ENCODE measurements at places on chromosomes 12 and 14. TPM values are rescaled to one million over a fixed set of nuclear protein-coding genes. Genes with fewer than 3 reads are reported as not detected.

PTGER2 gene
- total RNA-seq: 6.6 TPM

KLRG1 gene
- total RNA-seq: 0.65 TPM

KNTC1 gene
- 7.4 TPM for total RNA-seq

CLEC12A gene
- total RNA-seq: not detected

CATSPERB gene
- not detected for total RNA-seq

SPTB gene
- total RNA-seq: 0.14 TPM

HOMEZ gene
- total RNA-seq: 6.1 TPM

KLRC3 gene
- total RNA-seq: not detected

GUCY2C gene
- total RNA-seq: not detected

KRT6A gene
- total RNA-seq: 22.8 TPM

RPL10L gene
- not detected for total RNA-seq

IL31 gene
- total RNA-seq: not detected

EML1 gene
- total RNA-seq: 62.0 TPM

TRIM9 gene
- total RNA-seq: 0.18 TPM

DNAH10 gene
- 0.43 TPM for total RNA-seq

KCNC2 gene
- total RNA-seq: not detected

FAM90A1 gene
- under 0.01 TPM for total RNA-seq

TCL1B gene
- not detected for total RNA-seq

SERPINA1 gene
- total RNA-seq: not detected

TNS2 gene
- total RNA-seq: 23.2 TPM

PRIMA1 gene
- total RNA-seq: not detected

CCDC177 gene
- under 0.01 TPM for total RNA-seq

KRT77 gene
- total RNA-seq: not detected

SCAF11 gene
- 39.2 TPM for total RNA-seq

GZMH gene
- total RNA-seq: not detected

PPP1R1A gene
- total RNA-seq: not detected

GARIN6 gene
- total RNA-seq: not detected

EEF1AKMT3 gene
- 4.3 TPM for total RNA-seq

PCED1B gene
- total RNA-seq: 1.3 TPM

KERA gene
- not detected for total RNA-seq

TESPA1 gene
- not detected for total RNA-seq

CLEC2A gene
- not detected for total RNA-seq

DDX51 gene
- total RNA-seq: 5.7 TPM

CD27 gene
- total RNA-seq: 0.14 TPM

Data from smooth muscle cell of bladder (primary cell).